ENCODE measurements at places on chromosomes 5 and 9.

GRCh38 chr9:83451308-83451707 lies 86.9 kb downstream of the FRMD3 start:
- no peak for DNase-seq

DNA sequence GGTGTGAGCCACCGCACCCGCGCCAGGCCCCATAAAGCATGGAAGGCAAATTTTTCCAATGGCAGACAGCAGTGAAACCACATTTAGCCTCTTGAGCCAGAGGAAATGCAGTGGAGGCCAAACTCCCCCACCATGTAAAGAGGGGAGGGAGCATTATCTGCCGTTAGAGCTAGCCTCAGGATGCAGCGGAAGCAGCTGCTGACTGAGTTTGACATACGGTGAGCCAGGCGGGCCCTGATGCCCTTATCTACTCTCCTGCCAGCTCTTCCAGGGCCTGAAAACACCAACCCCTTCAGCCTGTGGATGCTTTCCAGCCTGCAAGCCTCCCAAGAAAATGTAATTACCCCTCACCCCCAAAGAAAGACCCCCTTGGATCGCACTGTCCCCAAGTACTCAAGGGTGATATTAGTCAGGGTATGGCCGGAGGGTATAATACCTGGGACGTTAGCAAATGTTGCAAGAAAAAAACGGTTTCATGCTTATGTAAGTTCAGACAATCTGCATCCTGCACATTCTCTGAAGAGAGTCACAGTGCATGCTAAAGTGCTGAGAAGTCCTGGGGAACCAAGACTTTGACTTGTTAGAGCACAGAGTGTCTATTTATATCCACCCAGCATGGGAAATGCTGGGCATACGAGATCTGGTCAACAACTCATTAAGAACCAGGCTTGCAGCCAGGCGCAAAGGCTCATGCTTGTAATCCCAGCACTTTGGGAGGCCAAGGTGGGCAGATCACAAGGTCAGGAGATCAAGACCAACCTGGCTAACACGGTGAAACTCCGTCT lies 11.3 kb upstream of the GGTA1 start:
- no peak for DNase-seq

GRCh38 chr9:114674798-114675540 lies 7.0 kb downstream of the TEX48 start:
- no peak for DNase-seq

DNA sequence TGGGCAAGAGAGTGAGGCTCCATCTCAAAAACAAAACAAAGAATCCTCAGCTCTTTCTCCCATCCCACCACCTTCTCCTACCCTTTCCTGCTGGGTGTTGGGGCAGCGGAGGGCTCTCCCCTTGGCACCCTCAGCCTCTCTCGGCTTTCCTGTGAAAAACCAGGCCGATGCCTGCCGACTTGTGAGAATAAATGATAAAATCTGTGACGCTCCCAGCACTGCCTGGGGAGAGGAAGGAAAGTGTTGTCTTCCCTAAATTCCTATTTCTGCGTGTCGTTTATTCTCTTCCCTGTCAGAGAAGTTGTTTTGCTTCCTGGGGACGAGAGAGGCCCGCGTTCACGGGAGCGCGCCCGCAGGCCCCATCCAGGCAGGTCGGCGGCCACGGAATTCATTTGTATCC lies 19.7 kb downstream of the NEK6 start:
- DNase-seq: no peak

- no peak for DNase-seq
Measured at GRCh38 chr5:163595932-163596607, 90.7 kb downstream of the MAT2B start.

- peak; percentile 61 for DNase-seq
Measured at GRCh38 chr5:124056991-124057723, 545.2 kb downstream of the CSNK1G3 start.

DNA sequence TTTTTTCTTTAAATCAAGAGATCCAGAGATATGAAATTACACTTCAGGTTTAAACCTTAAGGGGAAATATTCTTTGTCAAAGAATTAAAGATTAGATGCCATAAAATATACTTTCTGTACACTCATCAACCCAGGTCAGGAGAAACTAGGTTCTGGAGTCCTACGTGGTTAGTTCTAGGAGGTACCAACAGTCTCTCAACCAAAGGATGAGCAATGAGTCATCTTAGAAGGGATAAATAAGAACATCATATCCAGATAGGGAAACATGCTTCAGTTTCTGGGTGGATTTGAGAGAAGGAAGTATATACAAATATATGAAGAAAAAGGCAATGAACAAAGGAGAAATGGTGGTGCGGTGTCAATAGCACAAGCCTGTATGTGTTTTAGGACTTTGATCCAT lies 98.2 kb downstream of the CSNK1G3 start:
- DNase-seq: no peak

DNA sequence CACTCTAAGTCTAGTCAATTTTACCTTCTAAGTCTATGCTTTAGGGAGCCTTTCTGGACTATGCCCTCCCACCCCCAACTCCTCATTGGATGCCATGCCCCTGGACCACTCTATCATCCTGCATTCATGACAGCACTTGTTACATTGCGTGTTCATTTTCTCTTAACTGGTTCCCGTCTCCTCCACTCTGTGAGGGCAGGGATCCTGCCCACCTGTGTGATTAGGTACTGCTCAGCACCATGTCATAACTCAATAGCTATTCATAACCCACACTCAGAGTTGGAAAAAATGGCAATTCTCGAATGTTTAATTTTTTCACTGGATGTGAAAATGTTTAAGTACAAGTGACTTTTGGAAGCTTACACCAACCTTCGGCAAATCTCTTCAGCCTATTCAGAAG lies 88.5 kb downstream of the PRLR start:
- no peak for DNase-seq

DNA sequence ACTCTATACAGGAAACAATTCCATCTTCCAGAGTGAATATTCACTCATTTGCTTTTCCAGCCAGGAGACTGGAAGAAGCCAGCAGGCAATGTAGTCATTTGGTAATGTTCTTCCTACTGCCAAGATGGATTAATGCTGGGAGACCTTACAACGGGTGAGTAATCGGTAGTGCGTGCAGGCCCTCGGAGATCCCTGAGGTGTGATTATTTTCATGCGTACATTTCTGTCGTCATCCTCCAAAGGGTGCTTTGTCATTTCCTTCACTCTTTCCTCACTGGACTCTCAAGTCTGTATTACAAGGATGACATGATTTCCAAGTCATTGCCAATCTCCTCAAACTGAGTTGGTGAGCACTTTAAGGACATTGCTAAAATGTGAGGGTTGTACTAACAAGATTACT lies 263.5 kb downstream of the CWC27 start:
- no peak for DNase-seq

DNA sequence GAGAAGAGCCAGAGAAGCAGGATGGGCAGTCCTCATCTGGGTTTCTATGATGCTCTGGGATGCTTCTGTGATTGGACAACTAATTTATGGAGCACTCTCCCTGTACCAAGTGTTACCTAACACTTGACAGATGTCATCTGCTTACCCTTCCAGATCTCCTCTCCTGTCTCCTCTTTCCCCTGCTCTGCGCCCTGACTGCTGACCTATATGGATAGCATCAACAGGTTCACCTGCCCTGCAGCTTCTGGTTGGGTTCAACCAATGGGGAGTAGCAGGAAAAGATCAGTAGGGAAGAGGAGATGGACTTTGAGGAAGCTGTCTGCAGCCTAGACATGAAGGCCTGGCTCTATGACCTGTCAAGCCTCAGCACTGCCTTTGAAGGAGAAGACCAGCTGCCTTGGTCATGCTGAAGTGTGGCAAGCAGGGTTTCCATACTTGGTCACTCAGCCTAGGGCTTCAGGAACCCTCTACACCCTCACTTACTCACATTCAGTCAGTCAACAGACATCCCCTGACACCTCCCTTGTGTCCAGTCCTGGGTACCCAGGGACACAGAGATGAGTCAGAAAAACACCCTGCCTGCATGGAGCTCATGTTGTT lies 11.3 kb upstream of the P4HA2 start:
- DNase-seq: no peak
